Neuronal stem cell (in vitro differentiated cells): ENCODE measurements at places on chromosomes 2 and 18.

- DNase-seq: no peak
- H3K27me3 ChIP-seq: no peaks in the 10 kb centered on the region
Measured at GRCh38 chr2:65059071-65059470, 2.9 kb downstream of the CEP68 start.

- no peak overlapping the region for H3K4me3 ChIP-seq
- H3K4me1 ChIP-seq: peaks cover 7% of the 10 kb centered on the region
- no peaks in the 10 kb centered on the region for H3K36me3 ChIP-seq
- peak; percentile 57 for DNase-seq
- no peak overlapping the region for H3K27ac ChIP-seq
- no peaks in the 10 kb centered on the region for H3K27me3 ChIP-seq
Measured at GRCh38 chr2:149597668-149598326, 10.2 kb upstream of the MMADHC start.

- no peak for DNase-seq
- H3K4me1 ChIP-seq: peaks cover 9% of the 10 kb centered on the region
- no peak overlapping the region for H3K27ac ChIP-seq
- H3K4me3 ChIP-seq: peak overlapping the region; percentile 82
- H3K36me3 ChIP-seq: no peaks in the 10 kb centered on the region
Measured at GRCh38 chr2:17539611-17540092, 844 bp upstream of the VSNL1 start.

- H3K27ac ChIP-seq: no peak overlapping the region
- H3K36me3 ChIP-seq: no peaks in the 10 kb centered on the region
- H3K4me3 ChIP-seq: no peak overlapping the region
- DNase-seq: no peak
Measured at GRCh38 chr18:44520981-44521667, 159.6 kb upstream of the SETBP1 start.

GRCh38 chr2:13560322-13560721 is 843.6 kb downstream of the TRIB2 start:
- no peak overlapping the region for H3K27ac ChIP-seq
- H3K4me1 ChIP-seq: no peaks in the 10 kb centered on the region
- no peak overlapping the region for H3K4me3 ChIP-seq
- H3K27me3 ChIP-seq: no peaks in the 10 kb centered on the region
- DNase-seq: no peak
- no peaks in the 10 kb centered on the region for H3K36me3 ChIP-seq

DNA sequence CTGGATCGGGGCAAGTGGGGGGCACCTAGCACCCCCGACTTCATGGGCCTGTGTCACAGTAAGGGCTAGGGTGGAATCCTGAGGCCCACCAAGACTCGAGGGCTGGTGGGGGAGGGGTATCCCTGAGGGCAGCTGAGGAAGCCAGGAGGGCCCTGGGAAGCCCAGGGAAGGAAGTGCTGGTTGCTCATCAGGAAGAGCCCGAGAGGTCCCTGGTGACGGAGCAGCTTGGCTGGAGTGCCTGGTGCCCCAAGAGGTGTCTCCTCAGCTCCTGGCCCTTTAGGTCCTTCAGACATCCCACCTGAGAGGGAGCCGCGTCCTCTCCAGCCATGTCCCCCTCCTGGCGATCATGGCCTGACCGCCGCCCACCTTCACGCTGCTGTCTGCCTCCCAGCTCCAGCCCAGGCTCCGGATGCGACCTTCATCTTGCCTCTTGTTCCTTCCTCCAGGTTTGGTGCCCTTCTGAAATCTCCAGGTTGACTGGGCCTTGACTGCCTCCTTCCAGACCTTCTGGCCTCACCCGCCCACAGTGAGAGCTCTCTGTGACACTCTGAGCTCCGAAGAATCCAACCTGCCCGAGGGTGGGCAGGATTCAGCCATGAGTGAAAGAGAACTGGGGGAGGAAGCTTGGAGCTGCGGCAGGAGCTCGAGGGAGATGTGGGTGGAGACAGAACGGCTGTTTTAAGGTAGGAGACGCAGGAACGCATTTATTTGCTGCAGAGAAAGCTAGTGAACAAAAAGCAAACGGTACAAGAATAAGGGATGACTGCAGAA is 42.7 kb upstream of the SEMA4C start:
- no peak for DNase-seq
- H3K27ac ChIP-seq: no peak overlapping the region
- no peaks in the 10 kb centered on the region for H3K36me3 ChIP-seq

GRCh38 chr2:55119711-55120487 is 69.6 kb upstream of the RTN4 start:
- H3K36me3 ChIP-seq: no peaks in the 10 kb centered on the region
- DNase-seq: no peak
- peaks cover 30% of the 10 kb centered on the region for H3K4me1 ChIP-seq
- H3K27me3 ChIP-seq: no peaks in the 10 kb centered on the region
- no peak overlapping the region for H3K27ac ChIP-seq

- peak overlapping the region; percentile 81 for H3K27ac ChIP-seq
- H3K36me3 ChIP-seq: peaks cover 5% of the 10 kb centered on the region
- no peak overlapping the region for H3K4me3 ChIP-seq
- DNase-seq: peak; percentile 64
Measured at GRCh38 chr2:120859128-120859527, 123.5 kb downstream of the GLI2 start.

DNA sequence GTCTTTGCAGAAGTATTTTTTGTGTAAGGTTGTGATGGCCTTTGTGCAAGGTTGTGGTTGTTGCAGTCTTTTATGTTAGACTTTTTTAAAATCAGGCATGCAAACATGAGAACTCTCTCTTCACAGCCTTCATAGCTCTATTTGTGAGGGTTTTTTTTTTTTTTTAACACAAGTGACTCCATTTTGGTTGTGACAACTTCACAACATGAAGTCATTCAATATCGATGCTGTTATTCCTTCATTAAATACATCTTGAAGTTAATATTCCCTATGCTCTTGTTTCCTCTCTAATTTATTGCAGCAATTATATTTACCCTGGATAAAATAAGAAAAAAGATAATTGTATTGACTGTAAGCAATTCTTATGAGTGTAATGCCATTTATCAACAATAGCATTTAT is 35.5 kb downstream of the DHRS9 start:
- no peaks in the 10 kb centered on the region for H3K36me3 ChIP-seq
- no peak for DNase-seq
- H3K4me3 ChIP-seq: no peak overlapping the region
- peaks cover 2% of the 10 kb centered on the region for H3K27me3 ChIP-seq

DNA sequence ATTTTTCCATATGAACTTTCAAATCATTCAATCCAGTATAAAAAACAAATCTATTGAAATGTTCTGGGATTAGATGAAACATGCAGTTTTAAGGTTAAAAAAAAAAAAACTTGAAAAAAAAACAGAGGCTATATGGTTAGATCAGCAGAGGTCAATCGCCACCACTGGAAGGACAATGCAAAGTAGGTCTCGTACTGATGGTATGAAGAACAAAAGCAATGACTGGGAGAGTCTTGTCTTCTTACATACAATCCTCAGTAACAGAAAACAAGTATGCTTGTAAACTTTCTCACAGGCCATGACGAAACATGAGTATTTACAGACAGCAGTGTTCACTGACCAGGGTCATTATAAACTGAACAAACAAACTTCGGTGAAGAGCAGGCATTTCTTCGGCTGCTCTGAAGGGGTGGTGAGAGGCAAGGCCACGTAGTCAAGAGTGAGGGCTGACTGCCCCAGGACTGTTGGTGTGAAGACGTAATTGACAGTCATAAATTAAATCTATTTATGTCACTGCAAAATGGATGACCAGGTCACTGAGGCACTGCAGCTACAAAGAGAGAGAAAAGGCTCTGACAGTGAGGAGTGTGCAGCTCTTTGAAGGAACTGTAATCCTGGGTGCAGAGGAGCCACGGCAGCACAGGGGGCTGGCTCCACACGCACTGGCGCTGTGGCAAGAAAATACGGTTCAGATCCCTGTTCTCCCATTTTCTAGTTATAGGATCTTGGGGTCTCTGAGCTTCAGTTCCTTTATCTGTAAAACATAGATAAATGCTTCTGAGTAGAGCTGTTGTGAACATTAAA is 60.0 kb downstream of the NXPH2 start:
- no peak for DNase-seq
- H3K4me1 ChIP-seq: peaks cover 9% of the 10 kb centered on the region
- H3K36me3 ChIP-seq: no peaks in the 10 kb centered on the region

- H3K4me3 ChIP-seq: no peak overlapping the region
- H3K27me3 ChIP-seq: no peaks in the 10 kb centered on the region
- peaks cover 28% of the 10 kb centered on the region for H3K36me3 ChIP-seq
- no peaks in the 10 kb centered on the region for H3K4me1 ChIP-seq
- no peak overlapping the region for H3K27ac ChIP-seq
Measured at GRCh38 chr18:31634331-31634713, 42.6 kb downstream of the TTR start.

GRCh38 chr2:105768176-105768575 is 23.5 kb downstream of the NCK2 start:
- H3K4me3 ChIP-seq: no peak overlapping the region
- peaks cover 11% of the 10 kb centered on the region for H3K4me1 ChIP-seq
- no peak overlapping the region for H3K27ac ChIP-seq
- H3K36me3 ChIP-seq: no peaks in the 10 kb centered on the region
